ENCODE measurements at places on chromosomes 12 and 14. TPM values are rescaled to one million over a fixed set of nuclear protein-coding genes. Genes with fewer than 3 reads are reported as not detected.

TMEM63C gene
- total RNA-seq: 0.74 TPM

CEBPE gene
- total RNA-seq: 0.92 TPM

CLEC1A gene
- not detected for total RNA-seq

RPGRIP1 gene
- total RNA-seq: not detected

LMO3 gene
- not detected for total RNA-seq

TCTN2 gene
- total RNA-seq: 2.9 TPM

HOXC4 gene
- 1.3 TPM for total RNA-seq

IL22 gene
- not detected for total RNA-seq

TAS2R20 gene
- total RNA-seq: 1.9 TPM

ESRRB gene
- total RNA-seq: 0.05 TPM

PLXNC1 gene
- 45.6 TPM for total RNA-seq

HSPB8 gene
- not detected for total RNA-seq

CYP46A1 gene
- not detected for total RNA-seq

P2RX2 gene
- total RNA-seq: not detected

P2RX7 gene
- total RNA-seq: 9.7 TPM

DAO gene
- total RNA-seq: not detected

EPYC gene
- not detected for total RNA-seq

LIN7A gene
- total RNA-seq: not detected

FBLN5 gene
- total RNA-seq: 2.6 TPM

AICDA gene
- total RNA-seq: not detected

KLRB1 gene
- total RNA-seq: 6.0 TPM

TMED8 gene
- 16.7 TPM for total RNA-seq

COX8C gene
- not detected for total RNA-seq

AMDHD1 gene
- 1.6 TPM for total RNA-seq

KRT6C gene
- not detected for total RNA-seq

IQSEC3 gene
- total RNA-seq: 1.7 TPM

MIP gene
- not detected for total RNA-seq

POLE2 gene
- 39.3 TPM for total RNA-seq

KCNH5 gene
- not detected for total RNA-seq

SMCO2 gene
- 0.61 TPM for total RNA-seq

LTBR gene
- 0.34 TPM for total RNA-seq

SLC4A8 gene
- 11.4 TPM for total RNA-seq

FOXA1 gene
- total RNA-seq: not detected

LTB4R gene
- total RNA-seq: 28.0 TPM

DLGAP5 gene
- total RNA-seq: 112 TPM

VPS37B gene
- total RNA-seq: 24.9 TPM

KLRC3 gene
- 2.1 TPM for total RNA-seq

PROX2 gene
- 0.13 TPM for total RNA-seq

KCNJ8 gene
- total RNA-seq: not detected

TBX5 gene
- not detected for total RNA-seq

KRT3 gene
- total RNA-seq: not detected

KRT75 gene
- not detected for total RNA-seq

VRTN gene
- not detected for total RNA-seq

Measured in activated CD8-positive, alpha-beta T cell treated with anti-CD3 and anti-CD28 coated beads, Interleukin-2, amount 10 ng/mL, durations not matched to agents 7 days and 5 days (primary cell).